AG04450 (cell line): ENCODE measurements at places on chromosomes 1 and 21.

GRCh38 chr1:47023268-47024140 lies at the start of gene CYP4X1:
Gene CYP4X1, plus strand, starts transcription at chr1:47023669. Its CDS starts 149 bp downstream, at chr1:47023818.
- no peak for DNase-seq

DNA sequence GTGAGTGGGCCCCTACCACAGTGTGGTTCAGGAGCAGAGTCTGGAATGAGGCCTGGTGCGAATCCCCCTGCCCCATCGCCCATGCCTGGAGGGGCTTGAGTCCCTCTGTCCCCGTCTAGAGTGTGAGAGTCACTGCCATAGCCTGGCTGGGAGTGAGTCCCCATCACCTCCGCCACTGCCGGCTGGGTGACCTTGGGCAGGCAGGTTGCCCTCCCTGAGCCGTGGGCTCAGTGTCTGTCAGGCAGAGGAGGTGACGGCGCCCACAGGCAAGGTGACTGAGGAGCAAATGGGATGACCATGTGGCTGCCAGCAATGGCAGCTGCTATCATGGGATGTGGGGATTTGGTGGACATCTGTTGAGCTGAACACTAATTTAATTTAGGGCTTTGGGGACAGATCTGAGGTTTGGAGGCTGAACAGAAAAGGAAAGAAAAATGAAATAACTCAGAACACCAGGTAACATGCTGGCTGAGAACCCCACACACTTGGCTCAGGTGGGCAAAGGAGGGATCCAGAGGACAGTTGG lies 38.1 kb upstream of the GPR153 start:
- DNase-seq = no peak

- DNase-seq = no peak
Observed at GRCh38 chr21:31997191-31997590, 124.4 kb downstream of the HUNK start.

DNA sequence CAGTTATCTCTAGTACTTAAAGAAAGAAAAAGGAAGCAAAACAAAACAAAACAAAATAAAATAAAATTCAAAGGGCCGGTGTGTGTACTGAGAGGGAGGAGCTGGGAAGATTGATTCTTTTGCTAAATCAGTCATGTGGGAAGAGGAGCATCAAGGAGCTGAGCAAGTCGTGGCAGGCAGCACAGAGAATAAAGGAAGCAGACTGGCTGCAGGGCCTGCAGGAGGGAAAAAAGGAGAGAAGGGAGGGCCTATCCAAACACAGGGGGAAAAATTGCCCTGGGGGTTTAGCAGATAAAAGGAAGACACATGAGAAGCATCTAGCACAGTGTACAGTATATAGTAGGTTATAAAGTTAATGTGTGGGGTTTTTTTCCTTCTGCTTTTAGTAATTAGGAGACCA lies 27.6 kb downstream of the AGO4 start:
- no peak for DNase-seq

DNA sequence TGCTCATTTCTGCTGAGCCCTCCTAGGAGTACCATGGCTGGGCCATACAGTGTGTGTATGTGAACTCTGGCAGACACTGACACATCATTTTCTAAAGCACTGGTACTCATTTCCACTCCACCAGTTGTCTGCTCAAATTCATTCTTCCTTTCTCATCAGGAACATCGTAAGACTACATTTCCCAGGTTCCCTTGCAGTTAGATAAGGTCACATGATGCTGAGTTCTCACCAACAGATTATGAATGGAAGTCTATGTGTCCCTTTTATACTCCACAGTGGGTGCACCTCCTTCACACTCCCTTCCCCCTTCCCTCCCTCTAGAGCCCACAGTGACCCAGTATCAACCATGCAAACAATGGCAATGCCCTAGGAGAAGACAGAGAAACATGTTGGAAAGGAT lies 38.3 kb upstream of the PAX7 start:
- no peak for DNase-seq

GRCh38 chr1:203172184-203173010 lies 3.2 kb downstream of the MYBPH start:
- peak; percentile 21 for DNase-seq

DNA sequence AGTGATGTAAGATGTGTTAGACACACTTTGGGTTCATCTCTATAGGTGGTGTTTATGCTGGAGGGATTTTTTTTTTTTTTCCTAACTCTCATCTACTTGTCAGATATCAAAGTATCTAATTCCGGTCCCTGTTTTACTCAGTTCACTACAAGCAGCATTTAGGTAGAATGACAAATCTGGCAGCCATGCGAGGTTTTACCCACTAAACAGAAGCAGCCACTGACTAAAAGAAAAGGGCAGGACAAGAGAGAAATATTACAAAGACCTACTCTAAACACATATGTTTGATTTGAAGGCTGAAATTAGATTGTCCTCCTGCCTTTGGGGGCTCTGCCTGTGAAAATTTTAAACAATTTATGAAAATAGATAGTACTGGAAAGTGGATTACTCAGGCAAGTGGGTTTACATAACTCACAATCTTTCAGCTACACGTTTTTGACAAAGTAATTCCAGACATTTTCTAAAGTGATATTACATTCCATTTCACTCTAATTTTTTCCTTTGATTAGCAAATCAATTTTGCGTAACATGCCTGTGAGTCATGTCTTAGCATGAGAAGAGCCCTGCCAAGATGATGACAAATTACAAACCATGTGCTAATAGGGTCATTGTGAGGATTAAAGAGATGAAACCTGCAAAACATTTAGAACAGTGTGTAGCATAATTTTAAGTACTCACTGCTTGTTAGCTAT lies 172.6 kb downstream of the PLA2G4A start:
- DNase-seq = peak; percentile 54

- no peak for DNase-seq
Observed at GRCh38 chr1:22846458-22846857, 126.2 kb downstream of the LACTBL1 start.

- DNase-seq = no peak
Observed at GRCh38 chr1:7222695-7223015, 437.4 kb downstream of the CAMTA1 start.
